ENCODE measurements at places on chromosomes 2 and 18.

DNA sequence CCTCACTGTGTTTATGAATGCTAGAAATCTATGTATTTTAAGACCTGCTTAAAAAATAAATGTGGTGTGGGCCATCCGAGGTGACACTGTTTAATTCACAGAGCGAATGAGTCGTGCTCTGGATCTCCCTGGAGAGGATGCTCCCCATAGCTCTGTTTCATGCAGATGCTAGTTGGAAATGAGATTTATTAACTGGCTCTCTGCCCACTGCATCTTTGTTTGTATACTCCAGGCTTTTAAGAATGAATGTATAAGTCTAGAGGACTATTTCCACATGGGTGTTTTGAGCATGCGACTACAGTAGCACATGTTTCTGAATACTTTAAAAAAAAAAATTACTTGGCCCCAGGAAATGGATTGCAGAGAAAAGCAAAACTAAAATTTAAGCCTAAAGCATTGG lies 3.9 kb downstream of the MAPRE2 start:
- no peak for DNase-seq

DNA sequence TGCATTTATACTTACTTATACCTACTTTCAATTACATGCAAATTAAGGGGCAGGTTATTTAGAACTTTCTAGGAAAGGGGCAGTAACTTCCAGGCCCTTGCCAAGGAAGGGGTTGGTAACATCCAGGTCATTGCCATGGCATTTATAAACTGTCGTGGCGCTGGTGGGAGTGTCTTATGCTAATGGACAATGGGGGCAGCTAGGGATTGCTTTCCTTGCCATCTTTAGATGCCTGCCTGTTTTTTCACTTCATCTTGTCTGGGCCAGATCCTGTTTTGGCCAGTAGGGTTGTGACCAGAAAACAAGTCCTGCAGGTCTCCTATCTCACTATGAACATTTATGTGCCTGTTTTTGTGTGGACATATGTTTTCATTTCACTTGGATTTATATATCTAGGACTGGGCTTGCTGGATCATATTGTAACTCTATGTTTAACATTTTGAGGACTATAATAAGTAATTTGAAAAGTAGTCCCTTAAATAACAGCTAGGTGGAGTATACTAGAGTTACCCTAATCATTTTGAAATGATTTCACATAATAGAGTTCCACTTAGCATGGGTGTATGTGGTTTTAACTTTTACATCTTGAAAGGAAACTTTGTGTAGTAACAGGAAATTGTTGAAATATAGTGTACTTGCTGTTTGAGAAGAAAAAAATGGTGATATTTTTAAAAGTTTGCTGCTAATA lies 56.1 kb downstream of the LCLAT1 start:
- DNase-seq: no peak

- no peak for DNase-seq
These were observed 146.3 kb upstream of the CTAGE1 start for GRCh38 chr18:22564036-22564435.

DNA sequence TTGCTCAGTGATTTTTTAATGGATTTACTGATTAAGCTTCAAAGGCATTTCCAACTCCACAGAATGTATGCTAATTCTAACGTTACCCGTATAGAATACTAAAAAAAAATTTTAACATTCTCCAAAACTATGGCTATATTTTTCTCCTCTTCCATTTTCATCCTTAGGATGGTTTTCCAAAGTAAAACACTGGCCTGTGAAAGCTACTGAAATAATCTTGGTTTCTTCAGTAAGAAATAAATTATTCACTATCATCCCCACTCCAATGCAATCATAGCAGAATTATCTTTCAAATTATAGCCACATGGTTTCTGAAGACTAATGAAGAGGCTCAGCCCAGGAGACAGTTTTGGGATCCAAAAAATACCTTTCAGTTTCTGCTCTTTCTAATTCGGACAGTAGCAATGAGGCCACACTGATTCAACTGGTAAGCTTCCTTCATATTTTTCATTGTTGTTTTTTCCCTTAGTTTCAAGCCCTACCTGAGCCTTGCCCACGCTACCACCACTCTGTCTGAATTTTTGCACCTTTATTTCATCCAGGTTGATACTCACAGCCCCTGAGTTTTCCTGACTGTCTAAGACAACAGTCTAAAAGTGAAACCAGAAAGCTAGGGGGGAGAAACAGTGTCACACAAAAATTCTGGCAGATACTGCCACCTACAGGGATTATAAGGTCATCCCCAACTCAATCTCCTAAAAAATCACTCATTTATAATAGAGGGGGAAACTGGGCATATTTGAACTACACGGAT lies 887.9 kb downstream of the NRXN1 start:
- DNase-seq: no peak

DNA sequence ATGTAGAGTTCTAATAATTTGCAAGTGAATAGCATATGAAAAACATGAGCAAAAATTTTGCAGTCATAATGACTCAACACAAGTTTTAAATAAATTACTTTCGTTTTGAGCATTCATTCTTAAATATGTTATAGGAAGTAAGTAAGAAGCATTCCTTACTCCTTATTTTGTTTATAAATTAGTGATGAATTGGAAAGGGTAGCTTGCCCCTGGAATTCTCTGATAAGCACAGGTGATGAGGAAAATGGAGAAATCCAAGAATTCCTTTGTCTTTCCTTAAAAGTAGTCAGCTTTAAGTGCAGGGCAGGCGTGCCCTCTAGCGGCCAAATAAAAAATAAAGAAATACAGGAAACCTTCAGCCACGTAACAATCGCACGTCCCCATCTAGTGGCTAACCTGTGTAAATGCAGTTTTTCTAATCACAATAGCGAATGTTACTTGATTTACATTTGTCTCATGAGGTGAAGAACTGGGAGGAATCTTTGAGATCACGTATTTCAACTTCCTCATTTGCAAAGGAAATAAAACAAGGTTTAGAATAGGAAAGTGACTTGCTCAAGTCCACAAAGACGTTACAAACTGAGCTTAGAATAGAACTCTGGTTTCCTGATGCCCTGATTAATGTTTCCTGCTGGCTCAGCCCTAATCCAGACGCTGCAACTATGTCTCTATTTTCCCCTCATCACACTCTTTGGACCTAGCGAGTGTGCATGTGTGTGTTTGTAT lies 47.2 kb upstream of the ZNG1B start:
- DNase-seq: no peak

DNA sequence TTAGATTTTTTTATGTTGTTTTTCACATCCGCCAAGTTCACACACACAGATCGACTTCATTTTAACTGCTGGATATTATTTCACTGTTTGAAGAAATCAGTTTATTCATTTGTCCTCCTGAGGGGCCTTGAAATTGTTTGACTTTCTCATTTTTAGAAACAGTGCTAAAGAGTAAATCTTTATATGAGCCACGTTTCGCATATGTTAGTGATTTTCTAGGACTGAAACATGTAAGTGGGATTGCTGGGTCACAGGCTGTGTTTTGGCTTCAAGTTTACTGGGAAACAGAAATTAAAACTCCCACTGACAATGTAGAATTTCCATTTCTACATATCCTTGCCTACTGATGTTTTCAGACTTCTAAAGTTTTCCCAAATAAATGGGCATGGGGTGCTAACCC lies 363.8 kb downstream of the NCKAP5 start:
- no peak for DNase-seq

DNA sequence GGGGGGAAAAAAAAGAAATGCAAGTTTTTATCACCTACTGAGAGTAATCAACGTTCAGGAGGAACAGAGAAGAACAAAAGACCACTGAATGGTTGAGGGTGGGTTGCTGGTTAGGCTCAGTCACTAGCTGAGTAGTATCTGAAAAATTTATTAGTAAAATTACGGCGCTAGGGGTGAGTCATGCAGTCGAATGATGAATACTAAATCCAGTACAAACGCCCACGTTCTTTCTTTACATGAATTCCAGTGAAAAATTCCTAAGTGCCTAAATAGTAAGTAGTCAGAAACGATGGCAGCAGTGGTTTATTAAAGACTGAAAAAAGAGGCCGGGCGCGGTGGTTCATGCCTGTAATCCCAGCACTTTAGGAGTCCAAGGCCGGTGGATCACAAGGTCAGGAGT lies 52.0 kb downstream of the TEKT4 start:
- no peak for DNase-seq

DNA sequence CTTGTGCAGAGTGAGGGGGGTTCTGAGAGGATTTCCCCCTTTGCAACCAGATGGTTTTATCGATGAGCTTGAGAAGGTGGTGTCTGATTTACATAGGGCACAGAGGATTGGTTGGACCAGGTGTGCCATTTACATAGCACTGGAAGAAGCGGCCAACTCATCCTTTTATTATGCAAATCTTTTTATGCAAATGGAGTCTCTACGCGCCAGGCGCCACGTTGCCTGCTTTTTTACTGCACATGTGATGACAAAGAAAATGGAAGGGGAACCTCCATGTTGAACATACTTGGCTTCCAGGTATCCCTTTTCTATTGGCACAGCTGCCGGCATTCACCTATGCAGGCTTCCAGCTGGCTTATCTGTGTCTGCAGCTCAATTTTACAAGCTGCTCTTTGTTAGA lies 18.4 kb upstream of the TXNL4A start:
- no peak for DNase-seq

DNA sequence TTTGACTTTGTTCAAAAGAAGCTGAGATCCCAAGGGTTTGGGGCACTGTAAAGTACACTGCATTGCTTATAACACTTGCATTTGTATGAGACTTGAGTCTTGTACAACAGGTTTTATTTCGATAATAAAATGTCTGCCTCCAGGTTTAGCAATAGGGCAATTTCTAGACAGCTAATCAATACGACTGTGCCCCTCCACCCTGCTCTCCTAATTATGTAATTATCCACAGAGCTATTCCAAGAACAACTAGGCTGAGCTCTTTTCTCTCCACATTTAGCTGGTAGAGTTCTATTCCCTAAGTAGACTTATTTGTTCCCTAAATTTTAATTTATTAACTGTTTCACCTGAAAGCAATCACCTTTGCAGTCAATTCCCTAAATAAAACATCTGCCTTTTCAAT lies 52.9 kb upstream of the LINC00305 start:
- no peak for DNase-seq

DNA sequence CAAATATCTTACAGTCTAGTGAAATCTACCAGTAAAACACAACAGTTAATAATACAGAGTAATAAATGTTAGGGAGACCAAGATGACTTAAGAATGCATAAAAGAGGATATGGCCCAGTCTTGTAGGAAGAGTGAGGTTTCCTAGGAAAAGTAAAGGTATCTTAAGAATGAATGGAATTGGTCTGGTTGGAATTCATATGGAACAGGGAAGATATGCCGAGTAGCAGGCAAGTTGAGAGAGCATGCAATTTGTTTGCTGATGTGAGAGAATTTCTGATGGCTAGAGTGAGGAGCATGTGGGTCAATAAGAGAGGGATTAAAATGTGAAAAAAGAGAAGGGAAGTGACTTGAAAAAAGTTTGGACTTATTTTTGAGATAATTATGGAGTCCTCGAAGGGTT lies 512.9 kb upstream of the ZEB2 start:
- no peak for DNase-seq

GRCh38 chr2:227325839-227326195 lies 766 bp downstream of the MFF start:
- DNase-seq: no peak

DNA sequence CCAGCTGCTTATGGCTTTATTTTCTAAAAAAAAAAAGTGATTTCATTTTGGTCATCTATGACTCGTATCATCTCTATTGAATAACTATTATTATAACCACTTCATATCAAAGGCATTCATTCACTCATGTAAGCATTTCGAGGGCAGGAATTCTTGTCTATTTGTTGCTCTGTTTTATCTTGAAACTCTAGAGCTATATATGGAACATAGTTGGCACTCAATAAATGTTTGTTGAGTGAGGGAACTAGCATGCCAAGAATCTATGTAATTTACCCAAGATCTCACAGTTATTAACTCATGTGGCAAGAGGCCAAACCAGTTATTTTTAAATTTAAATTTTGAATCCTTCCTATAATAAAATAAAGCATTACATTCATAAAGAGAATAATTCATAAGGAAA lies 470.1 kb downstream of the TMX3 start:
- DNase-seq: no peak

- no peak for DNase-seq
These were observed 6.2 kb upstream of the DAPL1 start for GRCh38 chr2:158788951-158789350.

DNA sequence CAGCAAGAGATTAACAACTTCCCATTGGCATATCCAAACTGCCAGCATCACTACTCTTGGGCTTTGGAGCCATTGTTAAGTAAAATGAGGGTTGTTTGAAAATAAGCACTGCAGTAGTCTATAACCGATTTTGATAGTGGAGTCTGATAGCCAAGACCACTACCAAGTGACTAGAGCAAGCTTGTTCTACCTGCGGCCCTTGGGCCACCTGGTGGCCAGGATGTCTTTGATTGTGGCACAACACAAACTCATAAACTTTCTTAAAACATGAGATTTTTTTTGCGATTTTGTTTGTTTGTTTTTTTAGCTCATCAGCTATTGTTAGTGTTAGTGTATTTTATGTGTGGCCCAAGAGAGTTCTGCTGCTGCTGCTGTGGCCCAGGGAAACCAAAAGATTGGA lies 11.0 kb downstream of the UBE2E3 start:
- DNase-seq: no peak

DNA sequence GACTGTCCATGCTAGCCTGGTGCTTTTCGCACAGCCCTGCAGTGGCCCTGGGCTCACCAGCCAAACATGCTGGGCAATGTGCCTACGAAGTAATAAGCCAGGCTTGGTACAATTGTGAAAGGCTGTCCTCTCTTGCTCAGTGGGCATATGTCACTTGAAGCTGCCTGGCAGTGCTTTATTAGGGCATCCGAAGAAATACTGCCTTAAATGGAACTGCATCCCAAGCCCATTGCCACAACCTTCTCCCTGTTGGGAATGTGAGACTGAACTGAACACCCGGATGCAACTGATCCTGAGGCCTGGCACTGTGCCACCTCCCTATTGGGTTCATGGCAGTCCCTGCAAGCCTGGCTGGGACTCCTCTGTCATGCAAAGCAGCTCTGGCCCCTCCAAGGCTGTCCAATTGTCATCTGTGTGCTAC lies 15.9 kb downstream of the CAPG start:
- no peak for DNase-seq

DNA sequence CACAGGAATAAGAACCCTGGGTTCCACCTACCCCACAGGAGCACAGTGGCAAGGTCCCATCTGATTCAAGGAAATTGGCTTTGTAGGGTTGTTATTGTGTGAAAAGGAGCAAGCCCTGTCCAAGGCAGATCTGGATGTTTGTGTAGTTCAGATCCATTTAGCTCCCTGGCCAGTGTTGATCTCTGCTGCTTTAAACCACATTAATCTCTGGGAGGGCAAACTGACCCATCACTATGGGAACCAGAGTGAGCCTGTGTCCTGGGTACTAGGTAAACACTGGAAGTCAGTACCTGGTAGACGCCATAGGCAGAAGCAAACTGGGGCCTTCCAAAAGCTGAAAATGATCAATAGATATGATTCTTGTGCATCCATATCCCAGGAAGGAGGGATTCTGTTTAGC lies 271.5 kb upstream of the EPAS1 start:
- DNase-seq: no peak
